ENCODE measurements at places on chromosomes 3 and 15.

GRCh38 chr3:58173669-58174398 lies 36.9 kb downstream of the DNASE1L3 start:
- peak; percentile 35 for DNase-seq

- no peak for DNase-seq
Measured at GRCh38 chr15:32733281-32733680, 15.5 kb downstream of the GREM1 start.

- DNase-seq: peak; percentile 69
Measured at GRCh38 chr3:127673191-127674100, 694 bp downstream of the ABTB1 start.

DNA sequence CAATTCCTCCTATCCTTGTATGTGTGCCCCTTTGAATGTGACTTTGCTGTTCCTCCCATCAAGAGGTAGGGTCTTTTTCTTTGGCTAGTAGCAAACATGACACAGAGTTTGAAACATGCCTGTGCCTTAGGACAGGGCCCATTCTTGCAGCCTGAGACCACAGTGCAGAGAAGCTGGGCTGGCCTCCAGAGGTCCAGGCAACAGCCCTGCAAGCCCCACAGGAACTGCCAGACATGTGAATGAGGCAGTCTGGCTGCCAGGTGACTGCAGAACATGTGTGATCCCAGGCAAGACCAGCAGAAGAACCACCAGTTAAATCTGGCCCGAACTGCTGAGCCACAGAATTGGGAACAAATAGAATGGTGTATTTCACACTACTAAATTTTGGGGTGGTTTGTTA lies 1.2 kb upstream of the HGD start:
- no peak for DNase-seq

- no peak for DNase-seq
Measured at GRCh38 chr15:37594417-37594816, 340.0 kb upstream of the TMCO5A start.

- no peak for DNase-seq
Measured at GRCh38 chr3:99776516-99777209, 41.0 kb upstream of the CMSS1 start.

DNA sequence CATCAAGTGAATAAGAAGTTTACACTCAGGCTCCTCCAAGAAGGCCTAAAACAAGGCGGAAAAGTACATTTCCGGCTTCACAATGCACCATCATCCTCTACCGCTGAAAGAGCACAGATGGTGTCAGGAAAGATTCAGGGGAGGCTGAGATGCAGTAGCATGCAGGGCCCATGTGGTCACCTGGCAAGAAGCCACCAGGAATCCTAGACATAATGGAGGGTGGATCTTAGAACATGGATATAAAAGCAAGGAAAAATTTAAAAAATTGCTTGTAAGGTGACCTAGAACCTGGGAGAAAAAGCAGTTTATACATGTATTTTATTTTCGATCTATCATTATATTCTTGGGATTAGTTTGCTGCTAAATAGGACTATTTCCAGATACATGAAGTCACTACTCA lies 21.9 kb upstream of the OTOL1 start:
- no peak for DNase-seq

DNA sequence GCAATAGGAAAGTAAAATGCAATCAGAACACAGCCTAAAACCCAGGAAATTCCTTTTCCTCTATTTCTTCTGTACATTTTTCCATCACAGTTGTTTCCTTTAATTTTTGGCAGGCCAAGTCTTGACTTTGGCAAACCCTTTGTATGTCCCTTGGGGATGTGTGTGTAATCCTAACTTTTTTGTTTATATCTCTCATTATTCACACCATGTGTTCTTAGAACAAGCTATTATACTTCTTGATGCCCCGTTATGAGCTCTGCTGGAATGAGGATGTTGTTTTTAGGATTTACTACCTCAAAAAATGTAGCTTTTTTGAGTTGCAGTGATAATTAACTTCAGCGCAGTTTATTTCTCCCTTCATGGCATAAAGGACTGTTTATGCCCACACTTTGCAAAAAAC lies 123.4 kb downstream of the ABI3BP start:
- DNase-seq: no peak

DNA sequence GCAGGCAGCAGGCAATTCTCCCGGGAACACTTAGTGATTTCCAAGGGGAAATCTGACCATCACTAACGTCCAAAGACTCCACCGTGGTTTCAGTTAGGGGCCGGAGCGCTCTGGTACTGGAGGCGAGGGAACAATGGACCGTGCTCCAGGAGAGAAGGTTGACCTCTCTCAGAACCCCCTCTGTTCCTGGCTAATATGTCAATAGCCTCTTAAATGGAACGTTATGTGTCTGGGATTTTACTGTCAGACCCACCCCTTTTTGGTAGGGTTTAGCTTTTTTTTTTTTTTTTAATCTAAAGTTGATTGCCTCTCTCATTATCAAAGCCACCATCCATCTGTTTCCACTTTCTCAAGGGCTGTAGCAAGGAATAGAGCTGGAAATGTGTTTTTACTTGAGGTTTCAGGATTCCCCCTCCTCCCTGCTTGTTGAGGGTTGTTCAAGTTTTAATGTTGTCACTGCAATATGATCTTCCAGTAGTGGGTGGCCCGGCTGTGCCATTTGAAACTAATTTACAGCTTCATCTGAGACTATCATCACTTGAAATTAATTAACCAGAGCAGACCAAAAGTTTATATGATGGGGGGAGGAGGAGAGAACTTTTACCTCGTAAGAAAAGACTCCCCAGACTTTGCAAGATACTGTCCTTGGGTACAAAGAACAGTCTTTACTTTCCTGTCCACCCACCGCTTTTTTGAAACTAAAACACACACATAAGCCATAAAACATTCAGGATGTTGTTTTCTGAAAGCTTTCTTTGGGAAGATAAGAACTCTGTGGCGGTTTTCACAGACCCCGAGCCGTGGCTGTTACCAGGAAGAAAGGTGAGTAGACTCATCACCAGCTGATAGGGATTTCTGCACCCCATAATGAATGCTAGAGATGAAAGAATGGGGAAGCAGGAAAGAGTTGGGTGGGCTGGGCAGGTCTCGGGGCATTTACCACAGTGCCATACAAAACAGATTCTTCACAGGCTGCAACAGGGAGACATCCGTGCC lies 187.8 kb downstream of the UACA start:
- DNase-seq: peak; percentile 56

DNA sequence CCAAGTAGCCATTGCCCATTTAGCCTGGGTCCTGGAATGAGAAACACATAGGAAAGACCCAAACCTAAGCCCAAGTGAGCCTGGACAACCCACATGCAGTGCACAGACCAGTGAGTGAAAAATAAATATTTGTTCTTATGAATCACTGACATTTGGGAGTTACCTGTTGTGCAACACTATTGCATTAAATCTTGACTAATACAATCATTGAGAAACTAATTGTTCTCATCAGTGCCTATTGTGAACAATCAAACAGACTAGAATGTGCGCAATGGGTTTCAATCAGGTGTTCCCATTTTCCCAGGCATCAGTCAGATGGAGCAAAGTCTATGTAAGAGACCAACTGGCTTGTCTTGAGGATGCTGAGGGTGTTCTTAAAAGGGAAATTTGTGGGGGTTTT lies 54.7 kb upstream of the CNOT10 start:
- no peak for DNase-seq

DNA sequence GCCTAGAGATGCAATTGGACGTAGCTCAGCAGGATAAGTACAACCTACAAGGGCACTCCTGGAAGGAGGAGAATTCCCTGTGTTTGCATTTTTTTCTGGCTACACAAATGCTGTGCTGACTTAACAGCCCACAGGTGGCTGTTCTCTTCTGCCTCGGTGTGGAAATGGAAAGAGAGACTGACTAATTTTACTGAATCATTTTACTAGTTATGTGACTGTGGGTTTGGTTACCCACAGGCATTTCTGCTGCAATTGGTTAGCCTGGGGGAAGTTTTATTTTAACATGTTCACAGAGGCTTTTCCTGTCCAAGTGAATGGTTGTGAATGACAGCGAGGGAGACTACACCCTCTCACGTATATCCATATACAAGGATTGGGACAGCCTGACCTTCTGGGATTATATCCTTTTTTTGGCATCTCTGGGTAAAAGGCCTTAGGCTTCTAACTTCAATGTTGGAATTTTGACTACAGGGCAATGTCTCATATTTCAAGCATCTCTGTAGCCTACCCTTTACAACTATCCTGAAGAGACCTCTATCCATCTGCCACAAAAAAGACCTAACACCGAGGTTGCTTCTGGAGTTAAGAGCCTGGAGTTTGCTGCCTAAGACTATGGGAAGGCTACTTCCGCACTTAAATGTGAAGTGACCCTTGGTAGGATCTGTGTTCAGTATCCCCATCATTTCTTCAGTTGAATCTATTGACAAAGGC lies 67.2 kb upstream of the TP63 start:
- DNase-seq: no peak

DNA sequence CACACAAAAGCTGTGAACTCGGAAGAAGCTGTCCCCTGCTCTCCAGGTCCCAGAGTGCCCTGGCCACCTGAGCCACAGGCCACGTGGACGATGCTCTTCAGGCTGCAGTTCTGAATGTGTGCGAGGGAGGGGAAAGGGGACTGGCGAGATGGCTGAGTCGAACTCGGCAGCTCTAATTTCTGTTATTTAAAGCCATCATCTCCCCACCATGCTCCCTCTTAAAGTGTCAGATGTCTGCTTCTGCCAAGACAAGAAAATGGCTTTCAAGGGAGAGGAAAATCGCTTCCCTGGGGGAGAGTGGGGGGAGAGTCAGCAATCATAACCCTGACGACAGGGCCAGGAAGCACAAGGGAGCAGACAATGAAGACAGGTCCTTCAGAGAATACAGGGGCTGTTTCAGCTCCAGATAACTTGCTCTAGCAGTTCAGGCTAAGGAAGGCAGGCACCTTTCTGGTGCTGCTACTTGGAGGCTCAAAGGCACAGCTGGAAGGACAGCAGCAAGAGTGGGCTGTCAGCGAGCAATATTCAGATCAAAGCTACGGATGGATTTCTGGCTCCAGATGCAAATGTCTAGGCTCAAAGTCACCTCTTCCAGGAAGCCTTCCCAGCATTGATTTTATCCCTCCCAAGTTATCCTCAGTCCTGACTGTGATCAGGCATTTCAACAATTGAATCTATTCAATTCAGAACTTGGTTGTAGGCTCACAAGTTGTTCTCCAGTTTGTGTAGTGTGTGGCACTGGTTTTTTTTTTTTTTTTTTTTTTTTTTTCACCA lies 15.5 kb upstream of the CCDC33 start:
- DNase-seq: peak; percentile 46

- DNase-seq: no peak
Measured at GRCh38 chr3:32994045-32994444, 42.6 kb downstream of the CCR4 start.

DNA sequence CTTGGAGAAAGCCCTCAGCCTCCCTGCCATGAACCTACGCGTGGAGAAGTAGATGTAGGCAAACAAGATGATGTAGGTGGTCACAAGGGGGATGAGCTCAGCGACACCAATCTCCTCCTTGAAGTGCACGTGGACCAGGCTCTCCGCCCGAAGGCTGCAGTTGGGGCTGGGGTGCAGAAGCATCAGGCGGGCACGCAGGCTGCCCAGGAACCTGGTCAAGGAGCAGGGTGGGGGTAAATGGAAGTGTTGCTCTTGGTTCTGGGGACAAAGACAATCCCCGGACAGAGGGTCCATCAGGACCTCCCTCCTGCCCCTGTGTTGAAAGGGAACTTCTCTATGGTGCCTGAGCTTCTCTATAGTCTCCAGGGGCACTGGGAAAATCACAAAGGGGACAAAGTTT lies 45.1 kb downstream of the PTPN23 start:
- DNase-seq: no peak

DNA sequence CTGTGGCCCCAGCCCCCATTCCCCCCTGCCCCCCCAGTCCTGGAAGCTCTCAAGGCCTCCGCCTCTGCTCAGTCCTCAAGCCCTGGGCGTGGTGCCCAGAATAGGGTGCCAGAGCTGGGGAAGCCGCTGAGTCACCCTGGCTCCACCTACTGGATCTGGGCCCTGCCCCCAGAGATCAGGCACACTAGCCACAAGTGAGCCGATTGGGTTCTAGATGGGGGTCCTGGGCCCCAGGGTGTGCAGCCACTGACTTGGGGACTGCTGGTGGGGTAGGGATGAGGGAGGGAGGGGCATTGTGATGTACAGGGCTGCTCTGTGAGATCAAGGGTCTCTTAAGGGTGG lies 5.7 kb downstream of the EIF4G1 start:
- no peak for DNase-seq

DNA sequence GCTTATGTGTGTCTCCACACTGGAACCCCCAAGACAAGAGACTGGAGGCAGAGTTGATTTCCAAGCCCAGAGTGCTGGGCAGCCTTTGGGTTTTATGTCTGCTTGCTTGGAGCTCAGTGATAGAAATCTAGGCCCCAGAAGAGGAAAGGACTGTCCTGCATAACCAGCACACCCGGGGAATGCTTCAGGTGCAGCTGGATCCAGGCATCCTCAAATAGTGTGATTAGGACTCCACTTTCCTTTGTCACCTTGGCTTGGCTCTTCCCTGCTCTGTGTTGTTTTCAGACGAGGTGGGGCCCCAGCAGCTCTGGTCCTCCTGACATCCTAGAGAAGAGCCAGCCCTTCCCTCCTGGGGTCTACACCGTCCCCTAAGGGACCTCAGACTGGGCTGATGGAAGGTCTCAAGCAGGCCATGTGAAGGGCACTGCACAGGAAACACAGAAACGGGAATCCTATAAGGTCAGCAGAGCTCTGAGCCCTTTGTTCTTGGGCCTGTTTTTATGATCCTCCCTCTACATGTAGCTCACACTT lies 143.7 kb downstream of the TJP1 start:
- no peak for DNase-seq

DNA sequence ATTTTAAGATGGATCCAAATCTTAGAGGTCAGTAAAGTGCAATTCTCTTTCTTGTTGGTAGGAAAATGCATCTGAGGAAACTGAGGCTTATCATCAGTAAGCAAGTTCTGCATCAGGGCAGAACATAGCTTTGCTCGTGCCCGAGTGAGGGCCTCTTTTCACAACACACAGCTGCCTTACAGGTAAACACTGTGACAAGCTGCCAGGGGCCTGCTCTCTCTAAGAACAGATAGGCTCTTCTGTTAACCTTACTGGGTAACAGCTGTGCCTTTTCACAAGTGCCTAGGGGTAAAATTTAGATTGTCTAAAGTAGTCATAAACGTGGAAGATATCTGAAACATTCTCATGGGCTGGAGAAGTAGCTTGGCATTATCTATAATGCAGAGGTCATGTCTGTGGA lies 118.1 kb downstream of the C3orf38 start:
- DNase-seq: no peak

DNA sequence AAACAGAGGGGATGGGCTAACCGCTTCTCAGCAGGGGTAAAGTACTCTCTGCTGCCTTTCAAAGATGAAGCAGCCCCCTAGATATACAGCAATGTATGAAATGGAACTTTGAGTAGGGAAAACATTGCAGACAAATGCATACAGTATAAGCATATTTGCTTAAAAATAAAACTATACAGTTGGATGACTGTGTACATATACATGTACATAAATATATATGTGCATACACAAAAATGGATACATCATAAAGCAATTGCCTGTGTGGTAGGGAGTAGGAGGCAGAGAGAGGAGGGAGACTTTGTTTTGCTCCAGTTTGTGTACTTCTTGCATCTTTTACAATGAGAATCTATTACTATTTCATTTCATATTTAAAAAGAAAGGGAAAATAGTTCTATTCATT lies 28.4 kb downstream of the NSMCE3 start:
- DNase-seq: no peak

- no peak for DNase-seq
Measured at GRCh38 chr15:75902129-75902557, 1.5 kb upstream of the FBXO22 start.

- DNase-seq: peak; percentile 89
Measured at GRCh38 chr15:89912674-89913396, at the start of gene ARPIN. ARPIN (minus strand) TSS chr15:89912952; CDS start chr15:89912835, 117 bp downstream.

- no peak for DNase-seq
Measured at GRCh38 chr15:61623746-61624145, 394.6 kb upstream of the RORA start.

- DNase-seq: no peak
Measured at GRCh38 chr15:62901087-62901486, 141.5 kb upstream of the TPM1 start.

Data from right kidney (tissue), 9 donors.